Fibroblast of skin of back (primary cell): ENCODE measurements at places on chromosomes 7 and 10.

DNA sequence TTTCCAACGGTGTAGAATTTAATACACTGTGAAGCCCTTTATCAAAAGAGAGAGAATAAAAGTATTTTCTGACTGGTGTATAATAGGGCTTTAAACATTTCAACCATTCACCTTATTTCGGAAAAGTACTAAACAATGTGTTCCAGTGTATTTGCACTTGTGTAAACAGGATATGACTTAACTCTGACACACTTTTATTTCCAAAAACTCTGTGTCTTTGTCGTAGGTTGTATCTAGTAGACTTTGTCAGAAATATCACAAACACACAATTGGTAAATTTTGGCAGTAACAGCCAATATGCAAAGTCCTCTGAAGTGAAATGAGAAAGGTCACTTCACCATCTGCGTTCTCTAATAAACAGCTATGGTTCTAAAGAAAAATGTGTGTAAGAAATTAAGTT, 10.3 kb upstream of the TSPAN13 start:
- DNase-seq: no peak

GRCh38 chr10:32963096-32963495, 5.1 kb upstream of the ITGB1 start:
- peak; percentile 83 for DNase-seq

DNA sequence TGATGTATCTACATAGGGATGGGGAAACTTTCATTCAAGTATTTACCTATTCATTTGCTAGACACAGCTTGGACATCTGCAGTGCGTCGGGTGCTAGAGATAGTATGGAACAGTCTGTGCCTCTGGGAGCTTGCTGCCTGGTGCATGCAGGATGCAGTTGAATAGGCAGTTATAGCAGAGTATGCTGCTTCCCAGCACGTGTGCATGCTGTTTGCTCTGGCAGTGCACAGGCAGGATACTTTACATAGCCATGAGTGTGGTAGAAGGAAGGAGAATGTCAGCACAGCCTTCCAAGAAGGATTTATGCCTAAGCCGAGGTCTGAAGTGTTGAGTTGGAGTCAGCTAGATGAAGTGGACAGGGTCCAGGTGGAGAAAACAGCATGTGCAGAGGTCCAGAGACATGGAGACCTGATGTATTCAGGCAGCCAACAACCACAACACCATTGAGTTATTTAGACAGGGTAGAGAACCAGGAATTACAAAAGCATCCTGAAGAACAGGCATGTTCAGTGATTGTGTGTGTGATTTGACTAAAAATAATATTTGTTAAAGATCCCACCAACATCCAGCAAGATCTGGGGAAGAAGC, 8.1 kb downstream of the MAP3K8 start:
- DNase-seq: no peak

DNA sequence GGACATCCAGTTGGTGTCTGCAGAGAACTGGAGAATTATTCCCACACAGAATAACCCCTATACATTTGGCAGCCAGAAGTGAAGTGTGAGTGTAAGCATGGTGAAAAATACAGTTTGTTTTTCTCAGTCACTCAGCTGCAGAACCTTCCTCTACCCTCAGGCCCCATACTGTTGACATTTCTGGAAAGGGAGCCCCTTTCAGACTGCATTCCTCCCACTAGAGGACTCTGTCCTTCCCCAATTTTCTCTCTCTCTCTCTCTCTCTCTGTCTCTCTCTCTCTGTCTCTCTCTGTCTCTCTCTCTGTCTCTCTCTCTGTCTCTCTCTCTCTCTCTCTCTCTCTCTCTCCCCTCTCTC, 86.8 kb upstream of the STEAP1B start:
- peak; percentile 59 for DNase-seq

- peak; percentile 12 for DNase-seq
Measured at GRCh38 chr7:84364708-84365107, 170.1 kb upstream of the SEMA3A start.

DNA sequence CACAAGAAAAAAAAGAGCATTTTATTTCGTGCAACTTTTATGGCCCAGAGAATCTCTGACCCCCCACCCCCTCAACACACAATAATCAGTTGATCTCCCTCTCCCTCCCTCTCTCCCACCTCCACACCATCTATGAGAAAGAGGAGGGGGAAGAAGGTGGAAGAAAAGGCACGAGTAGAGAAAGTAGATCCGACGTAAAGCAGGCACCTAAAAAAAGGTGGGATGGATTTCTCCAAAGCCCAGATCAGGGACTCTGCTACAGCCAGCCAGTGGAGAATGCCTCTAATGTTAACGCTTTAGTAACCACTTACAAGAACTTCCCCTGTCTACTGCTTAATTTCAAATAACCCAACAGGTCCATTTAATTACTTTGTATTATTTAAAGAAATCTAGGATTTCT, 24.4 kb downstream of the KMT2C start:
- DNase-seq: no peak

GRCh38 chr7:46753662-46754061, 828.2 kb downstream of the TNS3 start:
- DNase-seq: no peak

GRCh38 chr7:41892356-41893100, 189.6 kb upstream of the INHBA start:
- no peak for DNase-seq

DNA sequence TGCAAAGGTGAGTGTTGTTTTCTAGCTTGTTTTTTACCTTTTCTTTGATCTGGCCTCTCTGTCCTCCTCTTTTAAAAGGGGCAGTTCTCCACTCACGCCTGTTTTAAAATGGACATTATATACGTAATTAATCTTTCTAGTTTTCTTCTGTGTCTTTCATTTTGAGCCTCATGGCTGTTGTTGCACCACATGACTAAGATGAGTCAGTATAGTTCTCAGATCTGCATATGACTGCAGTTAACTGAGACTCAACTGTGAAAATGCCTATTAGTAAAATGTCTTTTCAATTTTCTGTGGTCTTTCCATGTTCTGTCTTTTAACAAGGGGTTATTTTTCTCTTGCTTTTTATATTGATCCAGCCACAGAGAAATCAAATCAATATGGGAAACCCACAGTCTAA, 296.1 kb downstream of the CDK14 start:
- DNase-seq: no peak

GRCh38 chr10:44391981-44392380, 7.1 kb upstream of the CXCL12 start:
- DNase-seq: no peak

- DNase-seq: peak; percentile 62
Measured at GRCh38 chr7:17526621-17527020, 228.2 kb downstream of the AHR start.

GRCh38 chr7:24902276-24902675, 77.7 kb downstream of the OSBPL3 start:
- peak; percentile 27 for DNase-seq
